ENCODE measurements at places on chromosomes 7 and 10.

GRCh38 chr7:99653754-99654153, 26.0 kb downstream of the CYP3A5 start:
- DNase-seq = no peak

- no peak for DNase-seq
Measured at GRCh38 chr10:201328-201771, 66.1 kb downstream of the ZMYND11 start.

- DNase-seq = no peak
Measured at GRCh38 chr10:13834581-13835286, 248.0 kb downstream of the PRPF18 start.

GRCh38 chr10:127563718-127564553, 14.8 kb downstream of the NPS start:
- peak; percentile 12 for DNase-seq

- no peak for DNase-seq
Measured at GRCh38 chr10:33015761-33016547, 57.9 kb upstream of the ITGB1 start.

- no peak for DNase-seq
Measured at GRCh38 chr10:49135575-49136313, 1.9 kb upstream of the FAM170B start.

GRCh38 chr10:77919713-77920108, 6.8 kb downstream of the DLG5 start:
- DNase-seq = peak; percentile 72
